ENCODE measurements at places on chromosomes 1 and 21. TPM values are rescaled to one million over a fixed set of nuclear protein-coding genes. Genes with fewer than 3 reads are reported as not detected.
A peak's percentile ranks its signal among the peaks of the same experiment; 100 is the strongest.

- DNase-seq: no peak
Measured at GRCh38 chr1:46735708-46736324, 16.9 kb upstream of the EFCAB14 start.

- DNase-seq: no peak
Measured at GRCh38 chr21:43669828-43670605, 10.7 kb downstream of the RRP1B start.

DNA sequence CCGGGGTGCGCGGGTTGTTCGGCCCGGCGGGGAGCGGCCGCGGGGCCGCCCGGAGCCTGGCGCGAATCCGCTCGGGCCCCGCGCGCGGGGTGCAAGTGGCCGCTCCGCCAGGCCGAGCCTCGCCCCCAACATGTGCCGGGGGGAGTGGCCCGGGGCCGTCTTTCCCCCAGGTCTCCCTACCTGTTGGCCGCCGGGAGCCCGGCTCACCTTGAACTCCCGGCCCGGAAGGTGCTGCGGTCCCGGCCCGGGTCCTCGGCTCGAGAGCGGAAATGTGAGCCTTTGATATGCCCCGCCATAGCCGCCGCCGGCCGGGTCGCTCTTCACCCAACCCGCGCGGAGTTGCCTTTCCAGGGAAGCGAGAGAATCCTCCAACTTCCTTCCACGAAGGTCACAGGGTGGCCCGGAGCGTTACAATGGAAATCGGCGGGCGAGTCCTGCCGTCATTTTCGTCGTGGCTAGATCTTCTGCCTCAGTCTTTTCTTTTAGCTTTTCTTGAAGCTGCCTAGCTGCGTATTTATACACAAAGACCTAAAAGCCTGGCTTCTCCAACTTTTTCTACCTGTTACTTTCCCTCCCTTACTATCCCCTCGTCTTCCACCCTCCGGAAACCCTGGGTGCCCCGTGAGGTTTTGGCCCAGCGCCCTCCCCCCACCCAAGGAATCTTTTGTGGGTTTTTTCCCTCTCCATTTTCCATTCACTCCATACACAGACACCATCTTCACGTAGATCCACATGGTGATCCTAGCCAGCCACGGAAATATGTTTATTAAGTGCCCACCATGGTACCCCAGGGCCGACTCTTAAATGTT lies 867 bp downstream of the PTGFRN start:
- no peak for DNase-seq

- DNase-seq: no peak
Measured at GRCh38 chr1:72100771-72101170, 181.6 kb downstream of the NEGR1 start.

- no peak for DNase-seq
Measured at GRCh38 chr1:153429266-153430165, 13.2 kb downstream of the S100A7A start.

GRCh38 chr1:114323959-114324661 lies 170.4 kb upstream of the SYT6 start:
- DNase-seq: no peak

- no peak for DNase-seq
Measured at GRCh38 chr21:41439248-41439647, 13.2 kb downstream of the MX1 start.

DNA sequence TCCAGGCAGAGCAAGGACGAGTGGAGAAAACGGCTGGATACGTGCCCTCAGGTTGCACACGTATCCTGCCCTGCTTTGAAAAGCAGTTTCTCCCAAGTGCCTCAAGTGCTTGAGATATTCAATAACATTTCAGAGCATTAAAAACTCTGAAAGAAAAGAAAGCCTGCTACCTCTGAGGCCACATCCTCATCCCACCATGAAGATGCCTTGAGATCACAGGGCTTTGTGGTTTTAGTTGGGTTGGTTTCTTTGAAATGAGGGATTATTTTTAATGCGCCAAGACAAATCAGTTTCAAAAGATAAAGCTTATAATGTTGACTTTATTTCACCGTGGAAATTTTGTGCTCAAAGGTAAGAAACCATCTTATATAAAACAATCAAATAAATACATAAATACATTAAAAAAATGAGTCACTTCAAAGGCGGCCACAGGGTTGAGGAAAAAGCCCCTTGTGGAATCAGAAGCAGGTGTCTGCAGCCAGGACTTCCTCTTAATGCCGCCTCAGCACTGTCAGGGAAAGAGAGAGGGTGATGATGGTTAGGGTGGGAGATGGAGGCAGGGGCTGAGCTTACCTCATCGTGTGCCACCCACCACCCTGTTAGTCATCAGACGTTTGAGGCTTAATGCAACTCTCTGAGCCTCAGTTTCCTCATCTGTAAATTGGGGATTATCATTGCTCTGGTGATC lies 1.4 kb downstream of the NPPB start:
- no peak for DNase-seq

DNA sequence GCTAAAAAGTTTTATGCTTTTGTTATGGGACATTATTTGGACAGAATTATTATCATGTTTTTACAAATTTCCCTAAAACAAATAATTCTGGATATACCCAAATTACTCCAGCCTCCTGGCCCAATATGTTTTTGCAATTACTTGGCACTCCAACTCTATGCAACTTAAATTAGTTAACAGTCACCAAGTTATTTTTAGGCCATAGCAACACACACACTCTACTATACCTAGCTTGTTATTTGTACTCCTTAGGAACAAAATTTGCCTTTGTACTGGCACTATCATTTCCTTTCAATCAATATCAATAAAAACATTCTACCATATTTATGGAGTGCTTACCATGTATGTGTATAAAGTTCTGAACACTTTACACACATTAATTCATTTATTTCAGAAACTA lies 7.7 kb downstream of the DUSP10 start:
- DNase-seq: no peak

GRCh38 chr1:10765734-10766478 lies 30.5 kb downstream of the CASZ1 start:
- DNase-seq: no peak

DNA sequence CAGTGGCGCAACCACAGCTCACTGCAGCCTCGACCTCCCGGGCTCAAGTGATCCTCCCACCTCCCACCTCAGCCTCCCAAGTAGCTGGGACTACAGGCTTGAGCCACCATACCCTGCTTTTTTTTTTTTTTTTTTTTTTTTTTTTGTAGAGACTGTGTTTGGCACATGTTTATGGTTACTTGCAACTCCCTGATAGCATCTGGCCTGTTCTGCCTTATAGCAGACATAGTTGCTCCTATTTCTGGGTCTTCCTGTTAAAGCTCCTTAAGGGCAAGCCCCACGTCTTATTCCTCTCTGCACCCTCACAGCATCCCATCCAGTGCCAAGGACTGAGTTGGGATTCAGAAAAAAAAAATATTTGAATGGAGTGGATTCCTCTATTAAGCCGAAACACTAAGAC lies 17.1 kb upstream of the CNR2 start:
- no peak for DNase-seq

DNA sequence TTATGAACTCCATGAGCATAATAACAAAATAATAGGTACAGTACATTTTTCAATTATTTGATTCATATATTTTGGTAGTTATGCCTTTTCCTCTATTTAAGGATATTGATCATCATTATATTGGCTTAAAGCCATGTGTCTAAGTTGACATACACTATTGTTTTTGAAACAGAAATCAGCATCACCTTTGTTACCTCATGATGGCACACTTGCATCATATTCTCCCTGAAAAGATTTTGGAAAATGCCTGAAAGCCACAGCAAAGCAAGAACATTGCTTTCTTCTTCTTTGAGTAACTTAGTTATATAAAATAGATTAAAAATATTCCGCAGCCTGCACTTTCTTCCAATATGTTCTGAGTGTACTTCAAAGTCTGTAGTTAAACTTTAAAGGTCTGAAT lies 33.3 kb downstream of the TMPRSS15 start:
- no peak for DNase-seq

GRCh38 chr1:39635205-39635870 lies 4.1 kb downstream of the HEYL start:
- DNase-seq: no peak

DNA sequence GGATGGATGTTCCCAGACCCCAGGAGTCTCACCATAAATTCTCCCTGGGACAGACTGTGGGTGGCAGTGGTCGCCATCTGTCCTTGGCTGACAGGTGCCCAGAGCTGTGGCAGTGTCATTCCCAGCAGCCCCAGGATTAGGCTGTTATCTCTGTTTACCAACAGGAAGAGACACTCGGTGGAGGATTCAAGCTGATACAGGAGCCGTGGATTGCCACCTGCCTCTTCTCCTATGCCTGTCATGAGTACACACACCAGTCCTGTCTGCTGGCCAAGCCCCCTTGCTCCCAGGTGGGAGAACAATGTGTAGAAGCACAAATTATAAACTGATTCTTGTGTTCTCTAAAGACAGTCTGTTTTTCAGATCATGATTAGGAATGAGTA lies 152.6 kb downstream of the ETS2 start:
- no peak for DNase-seq

- DNase-seq: no peak
Measured at GRCh38 chr1:110102081-110102480, 10.2 kb upstream of the UBL4B start.

GRCh38 chr1:153921803-153922075 lies 1.0 kb downstream of the GATAD2B start:
- no peak for DNase-seq

GRCh38 chr21:46078322-46078977 lies 19.5 kb upstream of the COL6A2 start:
- DNase-seq: peak; percentile 14

- DNase-seq: no peak
Measured at GRCh38 chr1:246476771-246477170, 30.3 kb downstream of the SMYD3 start.

GRCh38 chr1:44076066-44076465 lies 42.6 kb upstream of the KLF17 start:
- DNase-seq: no peak

GRCh38 chr1:70966018-70966638 lies 81.5 kb downstream of the PTGER3 start:
- no peak for DNase-seq

DNA sequence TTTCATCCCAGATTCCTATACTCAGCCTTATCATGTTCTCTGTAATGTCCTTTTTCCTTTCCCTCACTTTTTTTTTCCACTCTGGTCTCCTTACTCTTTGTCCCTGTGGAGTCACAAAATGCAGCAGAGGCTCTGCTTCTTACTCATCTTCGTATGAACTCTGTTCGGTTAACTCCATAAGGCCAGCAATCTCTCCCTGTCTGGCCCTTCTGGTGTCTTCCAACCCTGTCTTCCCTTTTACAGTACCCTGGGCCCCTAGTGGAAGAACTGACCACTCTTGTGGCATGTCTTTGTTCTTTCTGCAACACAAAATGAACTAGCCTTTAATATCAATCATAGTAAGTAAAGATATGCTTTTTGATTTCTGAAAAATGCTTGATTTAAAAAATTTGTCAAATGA lies 7.1 kb downstream of the CD101 start:
- DNase-seq: no peak

DNA sequence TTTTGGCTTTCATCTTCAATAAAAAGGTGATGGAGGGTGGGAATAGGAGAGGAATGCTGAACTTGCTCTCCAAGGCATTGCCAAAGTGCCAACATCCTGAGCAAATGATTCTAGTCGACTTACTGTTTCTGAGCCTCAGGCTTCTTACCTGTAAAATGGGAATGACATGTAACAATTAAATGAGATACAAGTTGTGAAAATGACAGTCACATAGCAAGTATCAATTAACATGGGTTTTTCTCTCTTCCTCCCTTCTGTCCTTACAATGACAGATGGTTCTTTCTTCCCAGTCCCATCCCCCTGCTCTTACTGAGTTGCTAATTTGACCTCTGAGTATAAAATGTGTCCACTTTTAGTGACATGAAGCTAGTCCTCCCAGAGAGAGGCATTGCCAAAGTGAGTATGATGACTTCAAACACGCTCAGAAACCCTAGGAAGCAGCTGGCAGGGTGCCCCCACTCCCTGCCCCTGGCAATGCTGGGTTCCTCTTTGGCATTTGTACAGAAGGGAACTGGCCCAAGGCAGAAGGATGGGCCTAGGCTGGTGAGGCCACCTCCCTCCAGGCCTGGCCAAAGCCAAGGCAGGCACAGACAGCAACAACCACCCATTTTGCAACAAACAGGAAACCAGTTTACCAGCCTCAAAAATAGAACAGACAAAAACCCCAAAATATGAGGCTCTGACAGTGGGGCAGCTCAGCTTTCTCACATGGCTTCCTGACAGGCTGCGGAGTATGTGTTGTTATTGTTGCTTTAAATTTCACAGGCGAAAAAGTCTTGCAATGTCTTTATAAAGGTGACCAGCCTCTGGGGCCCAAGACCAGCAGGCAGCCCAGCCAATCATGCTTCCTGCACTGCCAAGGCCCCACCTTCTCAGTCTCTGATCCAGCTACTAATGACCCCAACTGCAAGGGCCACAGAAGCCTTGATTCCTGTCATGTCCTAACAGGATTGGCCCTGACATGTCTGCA lies 115.9 kb downstream of the HIVEP3 start:
- DNase-seq: peak; percentile 62

DNA sequence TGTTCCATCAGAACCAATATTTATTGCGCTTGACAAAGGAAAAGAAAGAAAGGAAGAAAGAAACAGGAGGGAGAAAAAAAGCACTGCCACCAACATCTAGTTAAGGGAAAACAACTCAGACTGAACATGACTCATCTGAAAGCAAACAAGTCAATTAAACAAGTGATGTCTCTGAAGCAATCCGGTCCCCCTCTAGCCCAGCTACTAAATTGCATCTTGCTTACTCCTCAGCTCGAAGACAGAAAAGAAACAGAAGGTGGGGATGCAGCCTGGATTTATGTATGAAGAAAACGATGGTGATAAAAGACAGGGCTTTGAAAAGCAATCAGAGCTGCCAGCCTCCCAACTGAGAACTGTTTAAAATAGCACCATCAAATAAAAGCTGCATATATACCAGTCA lies 188.2 kb downstream of the OMA1 start:
- DNase-seq: no peak

GRCh38 chr1:205977402-205978014 lies 25.7 kb downstream of the RAB7B start:
- peak; percentile 69 for DNase-seq

DNA sequence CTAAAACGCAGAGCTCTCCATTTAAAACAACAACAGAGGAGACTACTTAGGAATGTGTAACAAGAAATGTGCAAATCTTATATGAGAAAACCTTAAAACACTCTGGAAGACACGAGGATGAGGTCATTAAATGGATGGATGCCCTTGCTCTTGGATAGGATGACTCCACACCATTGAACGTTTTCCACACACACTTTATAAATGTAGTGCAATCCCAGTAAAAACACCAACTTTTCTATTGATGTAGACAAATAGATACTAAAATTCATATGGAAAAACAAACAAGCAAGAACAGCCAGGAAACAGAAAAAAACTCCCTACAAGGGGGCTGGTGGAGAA lies 18.4 kb upstream of the COL6A1 start:
- DNase-seq: no peak

- DNase-seq: no peak
Measured at GRCh38 chr1:33045246-33045645, 8.6 kb upstream of the AK2 start.

GRCh38 chr1:180282401-180283044 lies 52.5 kb downstream of the LHX4 start:
- DNase-seq: no peak

The SPRR2A gene
- not detected for total RNA-seq

The NBPF4 gene
- not detected for total RNA-seq

The S100A11 gene
- 325 TPM for total RNA-seq

The TNFRSF18 gene
- total RNA-seq: not detected

The RAB3B gene
- 0.66 TPM for total RNA-seq

The ATF3 gene
- total RNA-seq: 90.9 TPM

The HCRTR1 gene
- total RNA-seq: not detected

The DCST1 gene
- 0.44 TPM for total RNA-seq

The MAP3K7CL gene
- total RNA-seq: 1.8 TPM

The PRAMEF26 gene
- not detected for total RNA-seq

The VCAM1 gene
- total RNA-seq: 12.3 TPM

The AVPR1B gene
- total RNA-seq: not detected

The RNF186 gene
- total RNA-seq: 4.3 TPM

The LCE2B gene
- not detected for total RNA-seq

The PERM1 gene
- 0.33 TPM for total RNA-seq

The TLR5 gene
- total RNA-seq: 33.5 TPM

Data from breast epithelium (tissue), 4 donors.